ENCODE measurements at places on chromosomes 11 and 22.
A peak's percentile ranks its signal among the peaks of the same experiment; 100 is the strongest.

GRCh38 chr22:47564651-47565434 lies 802.4 kb downstream of the TBC1D22A start:
- no peak for DNase-seq

DNA sequence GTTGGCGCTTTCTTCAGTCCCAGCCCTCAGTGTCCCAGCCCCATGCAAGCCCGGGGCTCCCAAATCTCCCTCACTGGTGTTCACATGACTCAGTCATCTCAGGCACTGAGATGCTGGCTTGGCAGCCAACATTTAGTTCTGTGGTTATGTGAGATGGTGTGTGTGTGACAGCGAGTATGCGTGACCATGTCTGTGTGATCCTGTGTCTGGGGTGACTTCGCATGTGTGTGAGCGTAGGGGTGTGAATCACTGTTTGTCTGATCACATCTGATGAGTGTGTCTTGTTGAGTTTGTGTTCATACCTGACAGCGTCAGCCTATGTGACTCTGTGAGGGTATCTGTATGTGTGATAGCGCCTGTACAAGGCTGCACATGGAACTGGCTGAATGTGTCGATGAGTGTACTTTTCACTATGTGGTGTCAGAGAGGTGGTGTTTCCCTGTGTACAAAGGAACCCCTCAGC lies 16.2 kb downstream of the CREB3L1 start:
- DNase-seq = no peak

DNA sequence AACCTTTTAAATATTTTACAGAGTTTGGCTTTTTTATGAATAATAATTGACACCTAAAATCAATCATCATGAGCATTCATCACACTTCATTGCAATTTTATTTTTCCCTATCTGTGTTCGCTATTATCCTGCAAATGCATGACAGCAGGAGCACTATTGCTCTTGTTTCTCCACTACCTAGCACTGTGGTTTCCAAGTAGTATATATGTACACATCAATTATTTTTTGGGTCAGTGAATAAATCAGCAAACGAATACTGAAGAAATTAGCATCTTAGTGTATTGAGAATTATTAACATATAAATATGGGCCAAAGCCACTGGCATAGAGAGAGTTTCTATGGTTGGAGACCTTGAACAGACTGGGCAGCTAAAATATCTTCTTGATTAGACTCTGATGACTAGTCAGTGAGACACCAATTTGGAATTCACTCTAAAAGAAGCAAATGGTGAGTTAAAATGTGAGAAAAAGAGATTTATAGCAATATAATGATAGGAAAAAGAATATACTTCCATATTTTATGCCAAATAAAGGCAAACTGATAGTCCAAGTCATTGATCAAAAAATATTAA lies 731.1 kb upstream of the LUZP2 start:
- DNase-seq = no peak

DNA sequence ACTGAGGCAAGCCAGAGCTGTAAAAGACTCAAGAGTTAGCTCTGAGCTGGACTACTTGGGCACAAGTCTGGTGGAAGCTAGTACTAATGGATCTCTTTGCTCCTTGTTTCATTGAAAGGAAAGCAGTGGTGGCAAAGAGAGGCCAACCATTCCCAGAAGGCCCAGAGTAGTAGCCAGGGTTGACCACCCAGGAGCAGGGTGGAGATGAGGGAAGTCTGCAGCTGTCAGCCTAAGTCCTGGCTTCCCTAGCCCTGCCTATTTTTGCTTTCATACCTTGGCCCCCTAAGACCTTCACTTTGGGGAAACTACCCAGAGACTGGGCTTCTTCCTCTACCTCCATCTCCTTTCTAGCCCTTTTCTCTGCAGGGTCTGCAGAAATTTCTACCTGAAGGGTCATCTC lies 155.0 kb upstream of the NCAM1 start:
- no peak for DNase-seq

DNA sequence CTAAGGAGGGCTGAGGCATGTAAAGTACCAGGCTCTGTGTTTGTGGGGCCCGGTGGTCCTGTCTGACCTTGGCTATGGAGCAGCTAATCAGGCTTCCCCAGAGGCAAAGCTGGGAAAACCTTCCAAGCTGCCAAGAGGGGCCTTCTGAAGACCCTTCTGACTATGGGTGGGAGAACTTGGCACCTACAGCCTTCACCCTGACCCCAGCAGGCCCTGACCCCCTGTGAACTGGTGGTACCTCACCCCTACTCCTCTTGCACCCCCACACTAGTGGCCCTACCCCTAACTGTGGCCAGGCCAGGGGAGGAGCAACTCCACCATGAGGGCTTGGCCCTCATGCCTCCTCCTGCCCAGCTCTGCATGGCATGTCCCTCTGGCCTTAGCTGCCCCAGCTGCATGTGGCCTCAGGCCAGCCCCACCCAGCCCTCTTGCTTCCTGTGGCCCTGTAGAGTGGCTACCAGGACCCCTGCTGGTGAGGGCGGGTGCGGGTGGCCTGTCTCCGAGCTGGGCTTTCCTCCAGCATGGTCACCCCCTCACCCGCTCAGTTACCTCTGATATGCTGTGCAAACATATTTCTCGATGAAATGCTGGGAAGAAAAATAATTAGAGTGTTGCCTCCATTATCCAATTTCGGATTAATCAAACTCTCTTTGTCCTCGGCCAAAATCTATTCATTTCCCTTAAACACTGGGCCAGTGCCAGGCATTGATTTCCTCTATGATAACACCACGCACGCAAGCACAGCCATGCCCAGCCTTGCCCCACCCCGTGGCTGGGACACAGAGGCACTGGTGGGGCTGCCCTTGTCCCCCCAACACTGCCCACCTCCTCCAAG lies 7.5 kb downstream of the GNAZ start:
- no peak for DNase-seq

DNA sequence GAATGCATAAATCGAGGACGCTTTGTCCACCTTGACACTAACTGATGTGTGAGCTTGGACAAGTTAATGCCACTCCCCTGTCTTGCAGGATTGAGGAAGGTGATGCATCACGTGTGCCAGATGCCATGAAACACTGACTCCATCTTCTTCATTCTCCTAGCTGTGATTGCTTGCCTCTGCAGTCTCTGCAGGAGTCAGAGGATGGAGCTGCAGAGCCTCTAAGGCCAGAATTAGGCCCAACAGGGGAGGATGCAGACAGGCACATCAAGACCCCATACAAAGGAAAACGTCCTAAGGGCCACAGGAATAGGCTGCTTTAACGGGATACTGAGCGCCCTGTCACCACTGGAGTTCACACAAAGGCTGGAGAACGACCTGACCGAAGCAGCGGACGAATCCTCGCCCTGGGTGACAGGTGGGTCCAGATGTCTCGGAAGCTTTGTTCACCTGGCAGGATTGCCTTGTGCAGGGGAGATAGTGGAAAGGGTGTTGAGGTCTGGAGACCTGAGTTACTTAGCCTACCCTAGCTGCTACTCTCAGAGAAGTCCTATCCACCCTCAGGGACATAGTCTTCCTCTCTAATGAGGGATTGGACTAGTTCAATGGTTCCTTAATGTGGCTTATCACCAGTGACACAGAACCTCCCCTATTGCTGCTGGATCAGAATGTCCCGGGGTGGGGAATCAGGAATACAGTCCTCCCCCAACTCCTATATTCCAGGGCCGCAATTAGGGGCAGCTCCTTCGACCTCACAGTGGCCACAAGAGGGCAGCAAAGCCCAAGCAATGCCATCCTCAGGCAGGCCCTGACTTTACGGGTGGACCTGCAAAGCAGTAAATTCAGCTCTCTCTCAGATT lies 32.4 kb downstream of the DBX1 start:
- peak; percentile 68 for DNase-seq
